ENCODE measurements at places on chromosomes 4 and X. TPM values are rescaled to one million over a fixed set of nuclear protein-coding genes. Genes with fewer than 3 reads are reported as not detected.
A peak's percentile ranks its signal among the peaks of the same experiment; 100 is the strongest.

GRCh38 chrX:51437521-51437920 lies 58.9 kb downstream of the NUDT11 start:
- H3K4me3 ChIP-seq: no peak overlapping the region
- H3K36me3 ChIP-seq: no peaks in the 10 kb centered on the region
- no peaks in the 10 kb centered on the region for H3K4me1 ChIP-seq

GRCh38 chr4:20196476-20196875 lies 55.2 kb upstream of the SLIT2 start:
- peaks cover 27% of the 10 kb centered on the region for H3K4me1 ChIP-seq
- H3K27me3 ChIP-seq: no peaks in the 10 kb centered on the region
- H3K27ac ChIP-seq: no peak overlapping the region
- no peaks in the 10 kb centered on the region for H3K36me3 ChIP-seq

DNA sequence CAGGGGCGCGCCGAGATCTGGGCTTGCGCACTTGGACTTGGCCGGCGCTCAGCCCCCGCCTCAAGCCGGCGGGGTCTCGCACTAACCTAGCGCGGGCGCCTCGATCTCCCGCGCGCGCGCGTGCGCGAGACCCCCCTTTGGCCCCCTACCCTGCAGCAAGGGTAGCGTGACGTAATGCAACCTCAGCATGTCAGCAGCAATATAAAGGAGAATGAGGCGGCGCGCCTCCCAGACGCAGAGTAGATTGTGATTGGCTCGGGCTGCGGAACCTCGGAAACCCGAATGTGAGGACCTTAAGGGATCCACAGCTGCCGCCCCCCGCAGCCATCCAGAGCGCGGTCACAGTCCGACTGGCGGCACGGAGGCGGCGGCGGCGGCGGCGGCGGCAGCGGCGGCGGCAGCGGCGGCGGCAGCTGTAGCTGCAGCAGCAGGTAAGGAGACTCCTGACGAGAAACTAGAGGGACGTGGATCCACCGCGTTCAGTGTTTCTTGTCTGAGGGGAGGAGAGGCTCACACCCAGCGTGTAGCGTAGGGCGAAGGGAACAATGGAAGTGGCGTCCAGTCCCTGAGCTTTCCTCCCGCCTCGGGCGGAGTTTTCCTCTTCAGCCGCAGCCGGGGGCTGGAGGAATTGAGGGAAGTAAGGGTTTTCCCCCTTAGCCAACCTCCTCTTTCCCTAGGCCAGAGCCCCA lies at the start of the genes SATL1 and ZNF711:
Gene SATL1 (minus strand): TSS at position 19 of the 689 bp plus-strand sequence. CDS start 134,811 bp downstream, outside the sequence.
Gene ZNF711 (plus strand): TSS at position 231 of the 689 bp plus-strand sequence. CDS start 3,582 bp downstream, outside the sequence.
- H3K4me1 ChIP-seq: peaks cover 8% of the 10 kb centered on the region
- peak within 1 kb of the TSS; percentile 92 for H3K4me3 ChIP-seq
- H3K27ac ChIP-seq: peak within 1 kb of the TSS; percentile 81
- DNase-seq: peak; percentile 84

DNA sequence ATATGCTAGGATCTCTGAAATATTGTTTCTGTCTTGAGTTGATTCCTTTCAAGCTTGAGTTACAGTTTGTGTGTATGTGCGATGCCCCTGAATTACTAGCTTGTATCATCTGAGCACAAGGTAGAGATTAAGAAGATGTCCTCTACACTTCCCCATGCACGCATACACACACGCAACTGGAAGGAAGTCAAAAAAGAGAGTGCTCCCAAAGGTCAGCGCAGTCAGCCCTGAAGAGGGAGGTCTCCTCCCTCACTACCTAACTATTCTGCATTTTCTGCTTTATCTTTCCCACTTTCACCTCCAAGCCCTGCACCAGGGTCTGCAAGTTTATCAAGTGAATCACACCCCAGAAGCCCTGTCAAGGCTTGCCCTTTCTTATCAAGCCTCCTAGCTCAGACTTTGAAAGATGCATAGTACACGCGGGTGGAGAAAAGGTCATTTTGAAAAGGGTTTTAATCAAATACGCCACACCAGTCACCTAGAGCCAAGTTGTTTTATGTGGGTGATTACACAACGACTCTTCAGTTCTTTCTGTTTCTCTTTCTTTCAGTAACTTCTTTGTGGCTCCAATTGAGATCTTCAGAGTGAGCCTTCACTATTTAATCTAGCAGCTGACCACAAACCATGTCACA lies 127.7 kb downstream of the ASB9 start:
- H3K4me1 ChIP-seq: peaks cover 1% of the 10 kb centered on the region
- no peaks in the 10 kb centered on the region for H3K36me3 ChIP-seq
- H3K4me3 ChIP-seq: no peak overlapping the region
- no peak for DNase-seq
- no peak overlapping the region for H3K27ac ChIP-seq

- no peak overlapping the region for H3K4me3 ChIP-seq
- DNase-seq: no peak
- no peak overlapping the region for H3K27ac ChIP-seq
- peaks cover 6% of the 10 kb centered on the region for H3K4me1 ChIP-seq
Measured at GRCh38 chr4:48311896-48312295, 29.4 kb upstream of the SLAIN2 start.

- H3K27me3 ChIP-seq: no peaks in the 10 kb centered on the region
- H3K27ac ChIP-seq: no peak overlapping the region
- H3K4me3 ChIP-seq: no peak overlapping the region
- DNase-seq: no peak
- H3K4me1 ChIP-seq: no peaks in the 10 kb centered on the region
Measured at GRCh38 chr4:17115583-17115982, 217.1 kb upstream of the LDB2 start.

- DNase-seq: no peak
- H3K27ac ChIP-seq: no peak overlapping the region
- H3K27me3 ChIP-seq: peaks cover under 1% of the 10 kb centered on the region
- H3K4me1 ChIP-seq: no peaks in the 10 kb centered on the region
- no peaks in the 10 kb centered on the region for H3K36me3 ChIP-seq
Measured at GRCh38 chr4:85209161-85209560, 242.7 kb upstream of the WDFY3 start.

DNA sequence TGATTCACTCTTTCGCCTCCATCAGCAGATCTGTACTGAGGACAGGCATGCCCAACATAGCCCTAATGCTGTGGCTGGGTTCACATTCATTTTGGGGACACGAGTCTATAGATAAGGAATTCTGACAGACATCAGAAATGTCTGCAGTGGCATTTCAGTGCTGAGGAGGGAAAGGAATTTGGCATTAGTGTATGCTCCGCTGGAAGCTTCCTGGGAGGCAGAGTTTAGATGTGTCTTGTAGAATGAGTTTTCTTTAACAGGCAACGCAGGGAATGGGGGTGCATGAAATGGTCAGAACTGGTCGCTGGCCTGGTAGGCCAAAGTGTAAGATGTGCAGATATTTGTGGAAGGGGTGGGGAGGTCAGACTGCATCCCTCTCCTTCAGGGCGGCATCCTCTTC lies 43.5 kb upstream of the ZNF518B start:
- H3K27ac ChIP-seq: peak overlapping the region; percentile 57
- H3K4me3 ChIP-seq: no peak overlapping the region
- DNase-seq: no peak
- H3K4me1 ChIP-seq: peaks cover 25% of the 10 kb centered on the region
- H3K27me3 ChIP-seq: no peaks in the 10 kb centered on the region
- H3K36me3 ChIP-seq: no peaks in the 10 kb centered on the region

GRCh38 chr4:147526272-147526654 lies 45.4 kb downstream of the EDNRA start:
- peaks cover 71% of the 10 kb centered on the region for H3K4me1 ChIP-seq
- peak overlapping the region; percentile 63 for H3K27ac ChIP-seq
- peaks cover 62% of the 10 kb centered on the region for H3K36me3 ChIP-seq

GRCh38 chrX:41923978-41924683 lies 777 bp upstream of the CASK start:
- peak overlapping the region; percentile 82 for H3K4me3 ChIP-seq
- peaks cover 3% of the 10 kb centered on the region for H3K27me3 ChIP-seq
- H3K27ac ChIP-seq: peak overlapping the region; percentile 70
- no peaks in the 10 kb centered on the region for H3K36me3 ChIP-seq
- peaks cover 7% of the 10 kb centered on the region for H3K4me1 ChIP-seq

DNA sequence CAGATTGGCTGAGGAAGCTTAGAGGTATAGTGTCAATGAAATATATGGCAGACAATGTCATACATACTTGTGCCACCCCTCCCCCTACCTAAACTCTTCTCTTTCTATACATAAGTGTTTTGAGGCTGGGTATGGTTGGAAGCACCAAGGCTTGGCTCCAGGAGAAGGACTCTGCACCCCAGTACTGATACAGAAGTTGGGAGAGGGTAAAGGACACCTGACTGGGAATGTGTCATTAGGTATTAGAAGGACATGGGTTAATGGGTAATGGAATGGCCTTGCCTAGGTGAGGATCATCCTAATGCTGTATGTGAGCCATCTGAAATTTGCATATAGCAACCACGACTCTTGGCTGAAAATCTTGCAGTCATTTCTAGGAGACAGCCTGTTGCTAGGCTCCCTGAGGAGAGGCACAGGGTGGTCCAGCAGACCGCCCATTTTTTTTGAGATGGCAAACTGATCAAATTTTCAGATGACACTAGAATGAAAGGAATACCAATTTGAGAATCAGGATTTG lies 26.8 kb upstream of the AP1S2 start:
- H3K36me3 ChIP-seq: no peaks in the 10 kb centered on the region
- no peak overlapping the region for H3K27ac ChIP-seq
- no peaks in the 10 kb centered on the region for H3K4me1 ChIP-seq

GRCh38 chr4:13193662-13194061 lies 290.5 kb downstream of the RAB28 start:
- no peak overlapping the region for H3K4me3 ChIP-seq
- H3K4me1 ChIP-seq: no peaks in the 10 kb centered on the region
- H3K27ac ChIP-seq: no peak overlapping the region
- no peaks in the 10 kb centered on the region for H3K36me3 ChIP-seq
- no peak for DNase-seq

DNA sequence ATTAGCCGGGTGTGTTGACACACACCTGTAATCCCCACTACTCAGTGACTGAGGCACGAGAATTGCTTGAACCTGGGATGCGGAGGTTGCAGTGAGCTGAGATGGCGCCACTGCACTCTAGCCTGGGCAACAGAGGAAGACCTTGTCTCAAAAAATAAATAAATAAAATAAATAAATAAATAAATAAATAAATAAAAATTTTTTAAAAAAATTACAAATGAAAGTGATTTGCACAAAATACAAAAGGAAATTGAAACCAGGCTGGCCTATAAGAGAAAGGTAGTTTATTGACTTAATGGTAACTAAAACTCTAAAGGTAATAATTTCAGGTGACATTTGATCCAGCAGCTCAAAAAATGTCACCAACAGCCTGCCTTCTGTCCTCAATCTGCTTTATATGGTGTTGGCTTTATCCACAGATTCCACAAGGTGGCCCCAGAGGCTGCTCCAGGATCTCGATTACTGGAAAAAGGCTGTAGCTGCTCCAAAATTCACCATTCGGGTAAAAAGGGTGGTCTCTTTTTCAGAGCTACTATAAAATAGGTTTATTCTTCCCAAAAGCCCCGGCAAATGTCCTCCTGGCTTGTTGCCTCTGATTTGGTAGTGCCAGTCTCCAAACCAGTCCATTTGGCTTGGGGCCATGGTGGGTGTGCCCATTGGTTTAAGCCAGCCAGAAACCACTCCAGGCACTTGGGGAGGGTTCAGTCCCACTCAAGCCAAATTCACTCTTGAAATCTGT lies 61.4 kb upstream of the TRIM2 start:
- DNase-seq: peak; percentile 87
- peak overlapping the region; percentile 79 for H3K27ac ChIP-seq
- peaks cover 19% of the 10 kb centered on the region for H3K4me1 ChIP-seq

Gene TGIF2LX
- not detected for total RNA-seq

Gene MED12
- 58.5 TPM for total RNA-seq

Gene TRAM1L1
- total RNA-seq: 5.9 TPM

Gene SPATA4
- total RNA-seq: 0.76 TPM

Gene HDX
- total RNA-seq: 5.4 TPM

Data from osteocyte (in vitro differentiated cells).